ENCODE measurements at places on chromosomes 1 and 21. TPM values are rescaled to one million over a fixed set of nuclear protein-coding genes. Genes with fewer than 3 reads are reported as not detected.

GRCh38 chr21:37071561-37072273 is 1.2 kb downstream of the PIGP start:
- peak; percentile 8 for DNase-seq

GRCh38 chr1:245990315-245991022 is 516.6 kb downstream of the SMYD3 start:
- DNase-seq, result no peak

DNA sequence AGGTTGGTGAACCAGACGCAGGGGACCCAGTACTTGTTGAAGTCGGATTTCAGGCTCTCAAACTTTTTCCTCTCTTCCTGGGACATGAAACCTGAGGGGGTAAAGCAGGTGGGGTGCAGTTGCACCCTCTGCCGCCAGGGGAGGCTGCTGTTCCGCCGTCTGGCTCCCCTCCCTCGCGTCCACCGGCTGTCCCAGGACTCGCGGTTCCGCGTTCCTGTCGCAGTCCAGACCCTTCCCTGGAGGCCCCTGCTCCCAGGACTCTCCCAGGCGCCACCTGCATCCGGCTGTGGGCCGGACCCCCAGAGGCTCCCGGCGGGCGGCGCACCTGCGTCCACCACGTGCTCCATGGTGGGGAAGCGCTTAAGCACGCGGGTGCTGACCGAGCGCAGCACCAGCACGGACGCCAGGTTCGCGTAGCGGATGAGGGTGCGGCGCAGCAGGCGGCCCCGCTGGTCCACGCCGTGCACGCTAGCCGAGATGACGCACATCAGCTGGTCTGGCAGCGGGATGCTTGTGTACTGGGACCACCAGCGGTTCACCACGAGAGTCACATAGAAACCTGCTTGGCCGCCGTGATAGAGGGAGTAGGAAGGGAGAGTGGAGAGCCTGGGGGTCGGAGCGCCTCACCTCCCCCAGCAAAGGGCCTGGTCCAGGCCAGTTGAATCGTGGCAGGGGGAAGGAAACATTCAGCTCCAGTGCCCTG is 1.7 kb downstream of the BEST4 start:
- peak; percentile 79 for DNase-seq

DNA sequence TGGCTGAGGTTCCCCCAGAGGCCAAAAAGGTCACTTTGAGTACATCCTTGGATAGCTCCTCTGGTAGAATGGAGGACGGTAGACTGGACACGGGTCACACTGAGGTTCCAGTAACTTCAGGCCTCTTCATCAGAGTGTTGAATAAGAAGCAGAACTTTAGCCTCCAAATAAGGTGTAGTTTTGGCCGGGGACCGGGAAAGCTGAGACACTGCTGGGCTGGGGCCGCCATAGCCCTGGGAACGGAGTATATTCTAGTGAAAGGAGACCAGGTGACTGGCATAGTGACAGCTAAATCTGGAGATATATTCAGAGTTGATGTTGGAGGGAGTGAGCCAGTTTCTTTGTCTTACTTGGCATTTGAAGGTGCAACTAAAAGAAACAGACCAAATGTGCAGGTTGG is 84.1 kb downstream of the EVA1C start:
- no peak for DNase-seq

DNA sequence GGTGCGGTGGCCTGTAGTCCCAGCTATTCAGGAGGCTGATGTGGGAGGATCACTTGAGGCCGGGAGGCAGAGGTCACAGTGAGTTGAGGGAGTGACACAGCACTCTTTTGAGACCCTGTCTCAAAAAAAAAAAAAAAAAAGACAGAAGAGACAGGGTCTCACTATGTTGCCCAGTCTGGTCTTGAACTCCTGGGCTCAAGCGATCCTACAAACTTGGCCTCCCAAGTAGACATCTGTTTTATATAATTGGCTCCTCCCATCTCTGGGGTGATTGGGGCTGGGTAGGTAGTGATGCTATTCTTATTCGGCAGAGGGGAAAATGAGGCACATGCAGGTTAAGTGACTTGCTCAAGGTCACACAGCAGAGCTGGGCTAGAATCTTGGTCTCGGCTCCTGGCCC is 23.6 kb upstream of the VPS13D start:
- no peak for DNase-seq

The PPFIA4 gene
- total RNA-seq, result 6.5 TPM

The KCNJ9 gene
- not detected for total RNA-seq

Measured in activated naive CD4-positive, alpha-beta T cell treated with anti-CD3 and anti-CD28 coated beads for 36 hours (primary cell).